ENCODE measurements at places on chromosomes 3 and 15.

DNA sequence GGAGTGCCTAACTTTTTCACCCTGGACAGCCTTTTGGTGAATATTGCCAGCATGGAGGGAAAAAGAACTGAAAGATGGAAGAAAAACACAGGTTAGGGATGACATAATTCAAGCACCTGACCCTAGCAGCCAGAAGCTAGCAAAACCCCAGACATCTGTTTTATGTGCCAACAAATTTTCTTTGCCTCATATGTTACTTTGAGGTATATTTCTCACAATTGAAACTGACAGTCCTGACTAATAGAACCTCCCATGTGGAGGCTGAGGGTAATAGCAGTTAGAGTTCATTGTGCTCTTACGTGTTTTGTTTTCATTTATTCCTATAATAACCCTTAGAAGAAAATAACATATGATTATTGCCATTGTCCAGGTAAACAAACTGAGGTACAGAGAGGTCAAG is 71.5 kb upstream of the SLC25A26 start:
- no peak for DNase-seq

- DNase-seq, result no peak
These were observed 240.2 kb downstream of the SCAPER start for GRCh38 chr15:76664895-76665294.

- no peak for DNase-seq
These were observed 45.4 kb upstream of the TIPARP start for GRCh38 chr3:156628836-156629618.

DNA sequence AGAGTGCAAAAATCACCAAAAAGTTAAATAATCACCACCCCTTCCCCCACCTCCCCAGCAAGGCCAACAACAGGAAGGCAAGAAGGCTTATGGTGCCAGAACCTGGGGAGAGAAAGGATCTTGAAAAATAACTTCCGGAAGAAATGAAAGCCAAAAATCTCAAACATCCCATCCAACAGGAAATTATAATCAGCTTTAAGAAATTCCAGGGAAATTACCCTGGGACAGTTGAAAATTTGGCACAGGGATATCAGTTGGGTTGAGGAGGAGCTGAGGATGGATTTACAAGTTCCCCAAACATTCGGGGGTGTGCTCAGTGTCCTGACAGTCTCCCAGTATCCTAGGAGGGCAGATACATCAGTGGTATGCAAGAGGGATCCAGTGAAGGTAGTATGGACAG is 82.7 kb downstream of the POLR2M start:
- DNase-seq, result no peak

DNA sequence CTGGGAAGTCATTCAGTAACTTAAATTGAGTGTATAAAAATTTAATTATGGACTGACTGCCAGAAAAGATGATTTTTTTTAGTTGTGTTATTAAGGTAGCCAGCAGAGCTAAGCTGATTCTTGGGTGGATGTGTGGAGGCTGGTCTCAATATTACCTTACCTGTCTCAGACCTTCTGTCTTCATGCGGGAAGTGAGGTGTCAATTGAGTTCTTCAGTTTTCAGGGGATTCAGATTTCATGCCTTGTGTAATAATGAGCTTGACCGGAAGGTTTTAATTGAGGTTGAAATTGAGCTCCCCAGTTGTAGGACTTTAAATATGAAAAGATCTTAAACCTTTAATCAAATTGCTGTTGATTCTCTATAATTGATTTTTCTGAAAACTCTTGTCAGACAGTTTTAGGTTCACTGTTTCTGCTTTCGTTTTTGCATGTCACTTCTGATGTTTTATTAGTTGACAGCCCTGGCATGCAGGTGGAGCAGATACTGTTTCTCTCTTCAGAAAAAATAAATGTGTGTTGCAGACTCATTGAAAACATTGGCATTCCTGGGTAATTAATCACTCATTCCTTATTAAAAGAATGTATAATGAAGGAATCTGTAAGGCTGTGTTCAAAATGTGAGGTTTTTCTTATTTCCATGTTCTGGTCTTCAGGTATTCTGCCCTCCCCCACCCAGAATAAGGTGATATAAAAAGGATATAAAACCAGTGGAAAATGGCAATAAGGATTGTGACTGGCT is 54.5 kb downstream of the PSMD6 start:
- DNase-seq, result no peak

DNA sequence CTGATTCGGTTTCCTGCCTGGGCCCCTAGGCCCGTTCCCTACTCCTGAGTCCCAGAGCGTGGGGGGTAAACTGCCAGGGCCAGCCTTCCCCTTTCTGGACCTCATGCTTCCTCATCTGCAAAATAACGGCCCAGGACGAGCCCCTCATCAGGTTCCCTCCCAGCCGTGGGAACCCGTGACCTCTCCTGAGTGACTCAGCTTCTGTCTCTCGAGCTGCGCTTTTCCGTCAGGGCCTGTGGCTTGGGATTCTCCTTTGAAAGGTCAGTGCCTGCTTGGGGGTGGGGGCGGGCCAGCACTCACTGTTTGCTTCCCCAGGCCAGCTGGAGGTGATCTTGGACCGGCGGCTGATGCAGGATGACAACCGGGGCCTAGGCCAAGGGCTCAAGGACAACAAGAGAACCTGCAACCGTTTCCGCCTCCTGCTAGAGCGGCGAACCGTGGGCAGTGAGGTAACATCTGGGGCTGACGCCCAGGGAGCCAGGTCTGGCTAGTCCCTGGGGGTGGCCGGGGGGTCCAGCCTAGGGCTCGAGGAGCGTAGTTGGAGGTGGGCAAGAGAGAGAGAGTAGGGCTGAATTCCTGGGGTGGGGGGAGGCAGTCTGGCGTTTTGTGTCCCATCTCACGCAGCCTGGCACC is 12.8 kb downstream of the MAN2A2 start:
- DNase-seq, result no peak

- no peak for DNase-seq
These were observed 16.0 kb upstream of the CRABP1 start for GRCh38 chr15:78324144-78324543.

DNA sequence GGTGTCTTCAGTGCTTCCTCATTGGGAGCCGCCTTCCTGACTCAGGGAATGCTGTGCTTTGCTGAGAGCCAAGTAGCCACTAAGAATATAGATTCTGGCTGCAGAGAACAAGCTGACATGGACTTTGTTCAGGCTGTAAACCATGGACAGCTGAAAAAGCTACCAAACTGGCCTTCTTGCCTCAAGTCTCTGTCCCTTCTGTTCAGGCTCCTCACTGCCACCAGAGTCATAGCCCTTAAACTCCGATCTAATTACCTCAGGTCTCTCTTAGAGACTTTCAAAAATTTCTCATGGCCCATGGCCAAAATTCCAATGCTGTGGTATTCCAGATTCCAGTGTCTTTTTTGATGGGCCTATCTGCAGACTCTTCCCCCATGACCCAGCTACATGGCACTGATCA is 19.4 kb upstream of the PTX3 start:
- DNase-seq, result no peak

DNA sequence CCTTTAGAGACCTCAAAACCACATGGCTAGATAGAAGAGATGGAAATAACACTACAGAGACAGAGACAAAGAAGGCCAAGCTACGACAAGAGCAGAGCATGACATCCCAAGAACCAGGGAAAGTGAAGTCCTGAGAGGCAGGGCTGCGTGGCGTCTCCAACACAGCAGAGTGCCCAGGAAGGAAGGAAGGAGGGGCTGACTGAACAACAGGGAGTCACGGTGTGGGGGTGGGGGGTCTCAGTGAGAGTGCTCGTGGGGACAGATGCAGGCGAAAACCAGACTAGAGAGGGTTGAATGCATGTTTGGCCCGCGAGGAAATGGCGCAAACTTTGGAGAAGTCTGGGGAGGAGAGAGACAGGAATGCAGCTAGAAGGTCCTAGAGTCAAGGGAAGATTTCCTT is 44.0 kb downstream of the ADAMTS17 start:
- no peak for DNase-seq

DNA sequence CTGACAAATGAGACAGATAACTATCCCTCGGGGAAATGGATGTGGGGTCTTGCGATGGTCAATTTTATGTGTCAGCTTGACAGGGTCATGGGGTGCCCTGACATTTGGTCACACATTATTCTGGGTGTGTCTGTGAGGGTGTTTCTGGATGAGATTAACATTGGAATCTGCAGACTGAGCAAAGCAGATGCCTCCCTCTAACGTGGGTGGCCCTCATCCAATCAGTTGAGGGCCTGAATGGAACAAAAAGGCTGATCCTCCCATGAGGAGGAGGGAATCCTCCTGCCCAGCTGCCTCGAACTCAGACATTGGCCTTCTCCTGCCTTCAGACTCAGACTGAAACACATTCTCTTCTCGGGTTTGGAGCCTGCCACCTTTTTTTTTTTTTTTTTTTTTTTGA is 69.0 kb downstream of the MINAR1 start:
- no peak for DNase-seq

DNA sequence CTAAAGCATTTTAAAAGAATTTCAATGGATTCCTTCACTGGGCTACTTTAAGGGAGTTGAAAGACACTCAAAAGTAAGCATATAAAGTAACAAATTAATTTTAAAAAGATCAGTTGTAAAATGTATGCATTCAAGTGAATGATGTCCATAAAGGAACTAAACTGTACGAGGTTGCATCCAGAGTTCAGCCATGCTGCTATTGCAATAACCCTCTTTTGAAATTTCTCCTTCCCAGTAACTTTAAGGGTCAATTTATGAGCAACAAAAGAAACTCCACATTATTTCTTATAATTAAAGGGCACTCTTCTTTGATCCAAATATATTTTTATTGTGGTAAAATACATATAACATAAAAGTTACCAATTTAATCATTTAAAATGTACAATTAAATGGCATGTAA is 22.9 kb downstream of the BTLA start:
- no peak for DNase-seq

DNA sequence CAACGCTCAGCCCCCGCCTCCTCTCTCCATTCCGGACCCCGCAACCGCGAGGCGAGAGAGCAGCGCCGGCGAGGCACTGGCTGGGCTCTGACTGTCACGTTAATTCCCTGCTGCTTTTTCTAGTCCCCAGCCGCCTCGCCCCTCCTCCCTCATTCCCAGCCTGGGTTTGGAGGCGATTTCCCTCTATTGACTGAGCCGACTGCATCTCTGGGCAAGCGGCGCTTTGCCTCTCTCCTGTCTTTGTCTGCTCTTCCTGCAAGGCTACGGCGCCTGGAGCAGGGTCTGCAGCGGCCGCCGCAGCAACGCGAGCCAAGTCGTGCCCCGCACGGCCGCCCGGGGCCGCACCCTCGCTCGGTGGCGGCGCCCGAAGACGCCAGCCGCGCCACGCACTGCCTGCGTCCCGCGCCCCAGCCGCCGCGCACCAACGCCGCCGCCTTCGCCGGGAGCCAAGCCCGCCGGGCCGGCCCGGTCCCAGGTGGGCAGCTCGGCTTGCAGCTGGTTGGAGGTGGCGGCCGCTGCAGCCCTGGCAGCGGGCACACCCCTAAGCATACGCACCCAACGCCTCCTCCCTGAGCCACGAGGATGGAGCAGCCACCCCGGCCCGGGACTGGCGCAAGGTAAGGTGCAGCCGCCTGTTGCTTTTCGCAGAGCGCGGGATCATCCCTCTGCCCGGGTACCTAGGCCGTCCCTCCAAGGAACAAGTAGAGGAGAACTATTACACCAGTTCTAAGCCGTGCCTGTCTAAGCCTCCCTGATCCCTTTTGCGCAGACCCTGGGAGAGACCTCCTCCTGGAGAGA is at the start of gene LRRC3B:
Gene LRRC3B (plus strand): TSS at position 152 of the 798 bp plus-strand sequence. CDS start 86,901 bp downstream, outside the sequence.
- no peak for DNase-seq

GRCh38 chr15:82680200-82681102 is 29.2 kb downstream of the AP3B2 start:
- peak; percentile 74 for DNase-seq

- no peak for DNase-seq
These were observed 32.9 kb downstream of the ZNF621 start for GRCh38 chr3:40557575-40558161.

DNA sequence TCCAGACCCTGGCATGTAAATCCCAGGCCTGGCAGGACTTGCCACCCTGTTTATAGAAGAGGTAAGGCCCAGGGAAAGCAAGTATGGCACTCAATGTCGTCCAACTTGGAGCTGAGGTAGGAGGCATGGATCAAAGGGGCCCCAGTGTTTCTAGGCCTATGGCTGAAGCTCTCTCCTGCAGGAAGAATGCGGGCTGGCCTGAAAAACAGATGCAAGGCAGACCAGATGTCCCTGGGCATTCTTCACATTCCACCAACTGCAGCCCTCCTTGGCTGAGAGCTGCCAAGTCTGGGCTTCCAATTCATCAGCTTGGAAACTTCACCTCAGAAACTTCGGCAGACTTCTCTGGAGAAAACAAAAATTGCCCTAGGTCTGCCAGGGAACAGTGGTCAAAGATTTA is 22.2 kb downstream of the MESD start:
- DNase-seq, result no peak

GRCh38 chr15:48540756-48541155 is 104.8 kb downstream of the FBN1 start:
- DNase-seq, result no peak

DNA sequence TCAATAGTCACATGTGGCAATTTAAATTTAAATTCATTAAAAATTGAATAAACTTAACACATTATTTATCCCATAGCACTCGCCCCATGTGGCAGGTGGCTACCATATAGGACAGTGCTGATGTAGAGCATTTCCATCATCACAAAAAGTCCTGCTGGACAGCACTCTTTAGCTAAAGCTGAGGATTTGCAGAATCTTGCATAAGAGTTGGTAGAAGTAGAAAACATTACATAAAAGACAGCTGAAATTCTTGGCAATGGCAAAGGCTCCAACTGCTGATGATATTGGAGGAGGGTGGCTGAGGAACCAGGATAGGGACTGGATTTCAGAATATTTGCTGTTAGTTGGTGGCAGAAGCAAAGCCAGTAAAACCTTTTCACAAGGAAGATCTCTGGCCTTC is 230.7 kb upstream of the SATB1 start:
- DNase-seq, result no peak

DNA sequence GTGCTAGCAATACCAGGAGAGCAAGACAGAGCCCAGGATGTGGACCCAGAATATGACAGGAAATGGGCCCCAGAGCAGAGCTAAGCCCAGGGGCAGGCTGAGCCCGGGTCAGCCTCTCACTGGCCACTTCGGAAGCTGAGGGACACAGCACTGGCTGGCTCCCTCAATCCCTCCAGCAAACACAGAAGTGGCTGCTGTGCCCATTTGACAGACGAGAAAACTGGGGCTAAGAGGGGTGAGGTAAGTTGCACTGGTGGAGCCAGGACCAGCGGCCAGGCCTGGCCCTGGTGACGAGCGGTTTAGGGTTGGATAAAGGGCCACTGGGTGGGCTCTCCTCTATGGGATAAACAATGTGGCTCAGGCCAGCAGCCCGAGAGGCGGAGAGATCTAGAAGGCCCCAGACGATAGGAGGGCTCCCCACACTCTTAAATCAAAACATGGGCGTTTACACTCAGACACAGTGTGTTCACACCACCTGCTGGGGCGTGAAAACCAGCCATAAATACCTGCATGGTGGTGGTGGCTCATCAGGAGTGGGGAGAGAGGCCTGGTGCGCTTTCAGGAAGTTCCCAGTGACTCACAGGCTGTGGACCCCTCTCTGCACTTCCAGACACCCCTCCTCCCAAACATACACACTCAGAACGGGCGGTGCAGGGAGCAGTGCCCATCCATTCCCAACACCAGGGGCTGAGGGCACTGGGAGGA is 12.0 kb upstream of the LINGO1 start:
- DNase-seq, result no peak

- DNase-seq, result no peak
These were observed 16.6 kb upstream of the GYG1 start for GRCh38 chr3:148974726-148975125.
